Myocyte (in vitro differentiated cells): ENCODE measurements at places on chromosomes 1 and 21. TPM values are rescaled to one million over a fixed set of nuclear protein-coding genes. Genes with fewer than 3 reads are reported as not detected.

DNA sequence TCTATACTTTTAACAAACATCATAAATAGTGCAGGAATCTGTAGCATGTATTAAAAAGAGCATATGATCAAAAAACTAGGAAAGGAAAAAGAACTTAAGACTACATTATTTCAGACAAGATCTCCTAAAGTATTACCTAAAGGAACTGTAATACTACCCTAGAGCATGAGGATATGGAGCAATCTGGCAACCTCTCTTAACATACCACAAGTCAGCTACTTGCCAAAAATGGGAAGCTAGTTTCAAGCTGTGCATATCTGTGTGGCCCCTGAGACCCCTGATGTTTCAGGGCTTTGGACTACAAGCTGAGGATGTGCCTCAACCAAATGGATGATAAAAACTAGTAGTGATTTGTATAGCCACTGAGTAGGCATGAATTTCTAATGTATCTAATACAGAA lies 525.6 kb downstream of the PTBP2 start:
- DNase-seq = no peak

- DNase-seq = peak; percentile 94
Measured at GRCh38 chr1:32695098-32695904, 7.3 kb downstream of the SYNC start.

DNA sequence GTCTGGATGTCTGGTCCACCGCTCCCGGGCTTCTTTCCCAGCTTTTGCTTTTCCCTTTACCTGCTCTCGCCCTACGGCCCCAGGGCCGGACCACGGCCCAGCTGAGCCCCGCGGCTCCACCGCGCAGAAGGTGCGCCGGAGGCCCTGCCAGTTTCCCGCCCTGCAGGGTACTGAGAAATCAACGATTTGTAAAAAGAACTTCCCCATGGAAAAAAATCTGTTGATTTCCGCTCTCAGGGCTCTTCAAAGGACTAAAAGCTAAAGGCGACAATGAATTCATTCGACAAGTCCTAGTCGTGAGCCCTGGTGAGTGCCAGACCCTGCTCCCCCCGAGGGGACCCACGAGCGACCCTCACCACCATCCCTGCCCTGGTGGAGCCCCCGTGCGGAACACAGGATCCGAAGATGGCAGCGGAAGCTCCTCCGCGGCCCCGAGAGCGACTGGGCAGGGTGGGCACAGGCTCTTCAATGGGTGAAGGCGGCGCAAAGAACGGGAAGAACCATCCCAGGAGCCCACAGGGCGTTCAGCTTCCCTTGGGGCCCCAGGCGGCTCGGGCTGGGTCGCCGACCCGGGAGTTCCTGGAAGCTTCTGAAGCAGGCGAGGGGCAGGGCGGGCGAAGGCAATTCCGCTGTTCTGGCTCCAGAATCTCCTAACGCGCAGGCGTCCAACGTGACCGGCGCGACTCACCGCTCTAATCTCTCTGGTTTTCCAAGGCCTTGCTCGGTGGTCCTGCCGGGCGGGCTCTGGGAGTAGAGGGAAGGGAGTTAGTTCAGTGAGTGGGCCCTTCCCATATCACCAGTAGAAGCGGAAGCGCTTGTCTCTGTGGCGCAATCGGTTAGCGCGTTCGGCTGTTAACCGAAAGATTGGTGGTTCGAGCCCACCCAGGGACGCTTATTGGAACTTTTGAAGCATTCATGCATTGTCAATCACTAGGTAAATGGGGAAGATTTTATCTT lies 6.6 kb upstream of the RNU1-2 start:
- DNase-seq = peak; percentile 47

- peak; percentile 5 for DNase-seq
Measured at GRCh38 chr1:62110198-62110817, 84.3 kb upstream of the L1TD1 start.

DNA sequence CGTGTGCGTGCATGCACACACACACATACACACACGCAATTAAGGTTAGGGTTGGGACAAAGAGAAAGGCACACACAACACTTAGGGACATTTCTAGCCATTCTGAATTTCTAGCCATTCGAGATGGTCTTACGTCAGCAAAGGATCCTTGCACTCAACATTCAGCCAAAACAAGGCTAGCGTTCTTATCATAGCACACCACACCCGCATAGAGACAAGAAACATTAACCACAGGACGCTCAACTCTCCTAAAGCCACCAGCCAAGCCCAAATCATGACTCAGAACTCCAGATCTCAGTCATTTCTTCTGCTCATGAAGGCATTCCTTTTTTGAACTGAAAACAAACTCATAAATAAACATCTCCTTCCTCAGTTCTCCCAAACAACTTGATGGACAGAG lies 106.8 kb downstream of the LMO4 start:
- peak; percentile 19 for DNase-seq

- no peak for DNase-seq
Measured at GRCh38 chr1:203644661-203645510, 18.3 kb downstream of the ATP2B4 start.

The GNG12 gene
- total RNA-seq = 60.5 and 62.6 TPM in 2 replicates

The ERRFI1 gene
- total RNA-seq = 138 and 194 TPM in 2 replicates

The CELA3A gene
- 0.78 and 2.6 TPM in 2 replicates for total RNA-seq
